ENCODE measurements at places on chromosomes 16 and 17.

DNA sequence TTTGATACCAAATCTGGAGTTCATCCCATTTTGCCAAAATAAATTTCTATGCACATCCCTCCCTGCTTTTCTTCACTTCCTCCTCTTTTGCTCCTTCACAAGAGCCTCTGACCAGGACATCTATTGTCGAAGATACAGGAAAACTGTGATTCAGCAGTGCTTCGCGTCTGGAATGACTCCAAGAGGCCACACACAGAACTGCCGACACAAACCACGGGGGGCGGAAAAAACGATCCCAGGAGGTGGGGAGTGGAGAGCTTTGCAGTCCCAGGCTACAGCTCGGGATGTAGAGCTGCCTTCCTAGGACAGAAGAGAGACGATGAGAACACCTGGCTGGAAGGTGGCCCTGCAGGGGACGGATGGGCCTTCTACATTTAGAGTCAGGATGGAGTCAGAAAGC lies 102.8 kb downstream of the XYLT1 start:
- DNase-seq: no peak

- no peak for DNase-seq
These were observed 23.7 kb downstream of the SBK1 start for GRCh38 chr16:28316054-28316453.

- DNase-seq: no peak
These were observed 5.5 kb downstream of the KDM8 start for GRCh38 chr16:27208796-27209195.

- DNase-seq: no peak
These were observed 1.0 kb downstream of the EIF1 start for GRCh38 chr17:41689497-41690299.

- DNase-seq: no peak
These were observed 23.4 kb downstream of the AXIN2 start for GRCh38 chr17:65537845-65538674.

GRCh38 chr17:42167807-42168206 lies 13.0 kb upstream of the RAB5C start:
- DNase-seq: no peak

DNA sequence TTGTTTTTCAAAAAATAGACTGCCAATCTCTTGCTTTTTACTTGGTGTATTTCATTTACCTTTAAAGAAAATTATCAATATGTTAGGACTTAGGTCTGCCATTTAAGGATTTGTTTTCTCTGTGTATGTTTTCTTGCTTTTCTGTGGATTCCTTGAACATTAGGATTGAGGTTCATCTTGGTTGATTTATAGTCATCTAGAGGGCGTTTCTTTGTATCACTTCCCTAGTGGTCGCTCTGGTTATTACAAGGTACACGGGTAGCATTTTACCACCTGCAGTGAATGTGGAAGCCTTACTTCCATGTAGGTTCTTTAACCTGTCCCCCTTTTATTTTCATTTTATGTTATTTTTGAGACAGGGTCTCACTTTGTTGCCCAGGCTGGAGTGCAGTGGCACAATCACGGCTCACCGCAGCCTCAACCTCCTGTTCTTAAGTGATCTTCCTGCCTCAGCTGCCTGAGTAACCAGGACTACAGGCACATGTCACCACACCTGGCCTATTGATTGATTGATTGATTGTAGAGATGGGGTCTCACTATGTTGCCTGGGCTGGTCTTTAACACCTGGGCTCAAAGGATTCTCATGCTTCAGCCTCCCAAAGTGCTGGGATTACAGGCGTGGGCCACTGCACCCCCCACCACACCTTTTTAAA lies 35.2 kb upstream of the CBX4 start:
- no peak for DNase-seq

GRCh38 chr17:19590451-19590850 lies 56.8 kb downstream of the SLC47A1 start:
- no peak for DNase-seq

DNA sequence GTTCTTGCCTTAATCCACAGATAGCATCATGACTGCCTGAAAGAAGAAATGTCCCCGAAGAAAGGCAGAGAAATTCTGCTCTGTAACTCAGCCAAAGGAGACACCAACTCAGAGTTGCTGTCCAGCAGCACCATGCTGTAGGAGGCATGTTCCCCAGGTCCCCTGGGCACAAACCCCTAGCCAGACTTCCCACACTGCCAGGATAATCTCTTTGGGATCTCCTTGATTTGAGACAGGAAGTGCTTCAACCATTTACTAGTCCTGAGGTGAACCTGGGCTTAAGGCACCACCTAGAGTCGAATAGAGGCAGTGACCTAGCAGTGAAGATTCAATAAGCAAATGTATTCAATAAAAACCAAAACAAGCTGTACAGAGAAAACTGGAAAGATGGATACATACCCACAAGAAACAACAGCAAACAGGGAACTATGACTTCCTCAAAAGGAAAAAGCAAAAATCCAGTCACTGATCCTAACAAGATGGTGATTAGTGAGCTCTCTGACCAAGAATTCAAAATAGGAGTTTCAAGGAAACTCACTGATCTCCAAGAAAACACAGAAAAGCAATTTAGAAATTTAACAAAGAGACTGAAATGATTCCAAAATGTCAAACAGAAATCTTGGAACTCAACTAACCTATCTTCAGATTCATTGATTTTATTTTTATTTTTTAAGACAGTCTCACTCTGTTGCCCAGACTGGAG lies 5.7 kb downstream of the OR4D2 start:
- no peak for DNase-seq

- DNase-seq: no peak
These were observed 43.4 kb downstream of the METTL16 start for GRCh38 chr17:2468270-2468669.

GRCh38 chr16:72856797-72857196 lies 191.1 kb downstream of the ZFHX3 start:
- no peak for DNase-seq

DNA sequence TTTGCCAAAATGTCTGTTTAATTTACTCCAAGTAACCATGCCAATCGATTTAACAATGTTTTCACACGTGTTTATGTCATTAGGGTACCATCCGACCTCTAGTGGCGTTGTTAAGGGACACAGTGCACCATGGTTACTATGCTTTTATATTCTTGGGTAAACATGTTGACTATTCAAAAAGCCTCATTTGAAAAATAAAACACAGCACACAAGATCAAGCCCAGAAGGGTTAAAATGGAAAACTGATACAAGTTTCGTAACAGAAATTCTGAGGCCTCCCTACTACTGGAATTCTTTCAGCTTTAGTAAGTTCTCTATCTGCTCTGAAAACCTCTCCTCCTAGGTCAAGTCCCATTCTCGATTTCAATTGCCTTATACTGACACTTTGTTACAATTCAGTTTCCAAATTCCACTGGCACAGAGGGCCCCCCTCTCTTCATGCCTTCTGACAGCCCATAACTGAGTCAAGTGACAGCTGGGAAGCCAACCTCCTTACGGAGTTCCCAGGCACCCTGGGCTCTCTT lies 2.1 kb downstream of the CFAP20 start:
- no peak for DNase-seq

GRCh38 chr17:49979748-49980479 lies 10.9 kb downstream of the DLX4 start:
- no peak for DNase-seq

GRCh38 chr16:51542981-51543815 lies 392.1 kb upstream of the SALL1 start:
- no peak for DNase-seq

DNA sequence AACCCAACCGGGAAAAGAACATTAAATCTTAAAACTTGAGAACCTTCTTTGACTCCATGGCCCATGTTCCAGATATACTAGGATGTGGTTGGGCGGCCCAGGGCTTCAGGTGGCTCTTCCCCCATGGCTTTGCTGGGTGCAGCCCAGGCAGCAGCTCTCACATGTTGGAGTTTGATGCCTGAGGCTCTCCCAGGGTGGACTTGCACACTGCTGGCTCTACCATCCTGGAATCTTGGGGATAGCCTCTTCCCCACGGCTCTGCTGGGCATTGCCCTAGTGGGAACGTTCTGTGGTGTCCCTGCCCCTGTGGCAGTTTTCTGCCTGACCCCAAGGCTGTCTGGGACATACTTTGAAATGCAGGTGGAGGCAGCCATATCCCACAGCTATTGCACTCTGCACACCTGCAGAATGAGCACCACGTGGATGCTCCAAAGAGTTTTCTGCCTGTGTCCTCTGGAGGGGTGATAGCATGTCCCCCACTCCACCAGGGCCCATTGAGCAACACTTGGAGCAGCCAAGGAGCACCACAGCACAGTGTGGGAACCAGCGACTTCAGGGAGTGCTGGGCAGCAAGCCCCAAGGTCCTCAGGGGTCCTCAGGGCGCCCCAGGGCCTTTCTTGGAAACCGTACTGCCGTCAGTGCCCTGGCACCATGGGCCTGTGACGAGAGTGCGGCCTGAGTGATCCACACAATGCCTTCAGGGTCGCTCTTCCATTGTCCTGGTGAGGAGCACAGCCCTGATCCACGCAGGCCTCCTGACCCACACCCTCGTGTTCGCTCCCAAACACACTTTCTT lies 70.8 kb downstream of the GOSR1 start:
- no peak for DNase-seq

GRCh38 chr17:50265690-50266315 lies 8.5 kb upstream of the TMEM92 start:
- no peak for DNase-seq

DNA sequence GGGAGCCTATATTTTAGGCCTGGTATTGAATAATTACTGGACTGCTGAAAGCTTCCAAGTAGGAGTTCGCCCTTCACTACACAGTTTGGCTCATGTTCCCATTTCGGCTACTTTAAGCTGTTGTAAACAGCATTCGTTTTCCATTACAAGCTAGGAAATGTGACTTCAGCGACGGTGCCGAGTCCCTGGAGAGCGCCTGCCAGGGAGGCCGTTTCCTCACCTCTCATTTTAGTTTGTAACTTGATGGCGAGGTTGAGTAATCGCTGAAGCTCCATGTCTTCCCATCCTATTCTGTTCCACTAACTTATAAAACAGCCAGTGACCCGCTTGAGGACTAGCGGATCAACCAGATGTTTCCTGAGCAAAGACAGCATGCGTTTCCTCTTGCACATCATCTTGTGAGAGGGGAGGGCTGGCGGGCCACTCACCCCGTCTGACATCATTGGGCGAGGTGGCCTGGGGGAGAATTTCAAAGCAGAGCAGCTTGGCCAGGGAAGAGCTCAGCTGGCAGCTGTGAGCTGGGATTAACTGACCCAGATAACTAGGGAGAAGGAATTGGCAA lies 32.9 kb downstream of the PCTP start:
- no peak for DNase-seq

DNA sequence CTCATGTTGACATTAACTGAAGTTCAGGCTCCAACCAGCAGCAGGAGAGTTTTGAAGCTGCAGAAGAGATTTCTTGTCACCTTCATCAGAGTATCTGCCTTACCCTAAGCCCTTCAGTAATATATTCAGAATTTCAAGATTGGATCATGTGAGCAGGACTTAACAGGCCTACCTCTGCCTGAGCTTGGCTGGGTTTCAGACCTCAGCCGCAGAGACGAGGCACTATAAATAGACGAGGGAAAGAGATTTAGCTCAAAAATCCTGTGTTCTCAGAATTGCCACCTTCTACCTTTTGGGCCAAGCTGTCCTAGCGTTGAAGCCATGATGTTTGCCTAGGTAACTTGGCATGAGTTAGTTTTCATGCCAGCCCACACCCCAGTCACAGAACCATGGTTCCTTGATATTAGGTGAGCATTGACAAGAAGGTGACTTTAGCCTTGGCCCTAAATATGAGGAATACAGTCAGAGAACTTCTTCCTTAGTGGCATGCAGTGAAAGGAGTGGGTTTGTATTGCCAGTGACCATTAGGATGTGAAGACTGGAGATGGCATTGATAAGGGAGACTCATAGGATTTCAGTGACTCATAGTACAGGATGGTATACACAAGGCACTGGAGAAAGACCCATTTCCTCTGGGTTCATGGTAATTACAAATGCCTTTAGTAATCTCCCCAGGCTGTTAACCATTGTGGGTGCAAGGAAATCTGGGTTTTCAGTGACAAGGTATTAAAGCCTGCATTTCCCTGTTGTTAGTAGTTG lies 224.3 kb downstream of the MSI2 start:
- no peak for DNase-seq

DNA sequence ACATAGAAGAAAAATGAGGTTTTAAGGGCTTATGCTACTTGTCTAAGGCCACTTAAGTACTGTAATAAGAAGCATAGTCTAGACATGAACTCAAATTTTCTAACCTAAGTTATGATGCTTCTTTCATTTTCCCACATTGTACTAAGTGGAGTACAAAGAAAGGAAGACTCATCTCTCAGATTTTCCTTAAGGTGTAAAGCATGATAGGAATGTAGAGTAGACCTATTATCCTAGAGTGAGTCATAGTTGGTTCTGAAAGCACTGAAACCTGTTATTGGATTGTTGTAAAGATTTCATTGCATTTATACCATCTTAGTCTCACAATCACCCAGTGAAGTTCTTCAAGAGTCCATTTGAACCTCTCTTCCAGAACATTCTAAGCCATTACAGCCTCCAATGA lies 343.8 kb downstream of the TOX3 start:
- DNase-seq: no peak

DNA sequence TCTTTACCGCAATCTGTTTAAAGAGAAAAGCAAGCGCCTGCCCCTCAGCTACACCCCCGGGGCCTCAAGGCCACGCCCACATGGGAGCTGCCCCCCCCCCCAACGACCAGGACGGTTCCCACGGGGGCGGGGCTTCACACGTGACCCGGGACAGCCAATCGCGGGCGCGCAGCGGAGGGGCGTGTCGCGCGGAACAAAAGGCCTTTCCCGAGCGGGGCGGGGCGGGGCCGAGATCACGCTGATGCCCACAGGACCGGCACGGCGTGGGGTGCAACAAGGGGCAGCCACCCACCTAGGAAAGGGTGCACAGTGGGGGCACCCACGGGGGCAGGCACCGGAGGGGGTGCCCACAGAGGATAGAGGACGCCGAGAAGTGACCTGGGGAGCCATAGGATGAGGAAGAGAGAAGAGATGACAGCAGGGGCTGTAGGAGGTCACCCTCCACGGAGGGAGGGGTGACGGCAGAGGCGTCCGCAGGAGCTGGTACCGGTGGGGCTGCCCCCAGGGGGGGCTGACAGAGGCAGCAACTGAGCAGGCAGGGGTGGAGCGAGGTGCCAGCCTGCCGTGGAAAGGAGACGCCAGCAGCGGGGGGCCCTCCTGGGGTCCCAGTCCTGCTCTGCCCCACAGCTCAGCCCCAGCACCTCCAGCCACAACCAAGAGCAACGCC lies 6.2 kb downstream of the UNKL start:
- no peak for DNase-seq

GRCh38 chr16:63617990-63618763 lies 1503.7 kb downstream of the CDH11 start:
- no peak for DNase-seq

GRCh38 chr16:2500918-2501750 lies 12.6 kb upstream of the ATP6V0C start:
- peak; percentile 74 for DNase-seq

Data from left renal cortex interstitium (tissue), 4 donors.